COR-L47 (cell line): ENCODE measurements at places on chromosomes 4 and X.

DNA sequence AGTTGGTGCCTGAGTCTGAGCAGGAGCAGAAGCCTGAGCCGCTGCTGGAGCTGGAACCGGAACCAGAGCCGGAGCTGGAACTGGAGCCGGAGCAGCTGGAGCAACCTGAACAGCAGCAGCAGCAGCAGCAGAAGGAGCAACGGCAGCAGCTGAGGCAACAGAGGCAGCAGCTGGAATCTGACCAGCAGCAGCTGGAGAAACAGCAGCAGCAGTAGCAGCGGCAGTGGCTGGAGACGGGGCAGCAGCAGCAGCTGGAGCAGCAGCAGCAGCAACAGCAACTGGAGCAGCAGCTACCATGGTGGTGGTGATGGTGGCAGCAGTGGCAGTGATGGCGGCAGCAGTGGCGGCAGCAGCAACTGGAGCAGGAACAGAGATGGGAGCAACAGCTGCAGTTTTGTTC lies 61.5 kb downstream of the AMOT start:
- no peak for DNase-seq

- DNase-seq = no peak
These were observed 55.1 kb downstream of the CLCN5 start for GRCh38 chrX:49977319-49978090.

- DNase-seq = no peak
These were observed 92.3 kb upstream of the LCORL start for GRCh38 chr4:18113710-18114331.

DNA sequence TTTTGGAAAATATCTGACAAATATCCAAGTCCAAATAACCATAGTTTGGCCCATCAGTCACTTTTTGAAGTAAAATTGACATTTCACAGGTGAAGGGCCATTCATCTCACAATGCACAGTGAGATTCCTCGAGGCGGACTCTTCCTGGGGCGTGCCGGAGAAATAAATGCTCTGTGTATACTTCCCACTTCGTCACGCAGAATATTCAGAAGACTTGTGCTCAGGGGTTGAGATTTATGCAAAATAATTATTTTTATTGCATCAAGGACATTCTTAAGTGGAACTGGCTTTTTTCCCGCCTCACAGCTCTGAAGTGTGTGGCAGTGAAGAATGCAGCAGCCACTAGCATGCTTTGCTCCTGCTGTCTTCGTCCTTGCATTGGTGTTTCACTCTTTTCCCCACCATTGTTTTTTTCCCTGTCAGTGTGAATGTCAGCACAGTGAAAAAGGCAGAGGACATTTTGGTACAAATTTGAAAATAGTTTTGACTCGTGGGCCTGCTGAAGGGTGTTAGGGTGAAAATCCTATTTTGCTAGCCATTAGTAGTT lies 70.6 kb downstream of the FAM193A start:
- no peak for DNase-seq

GRCh38 chr4:87530229-87530628 lies 1.1 kb upstream of the SPARCL1 start:
- no peak for DNase-seq

- no peak for DNase-seq
These were observed 17.6 kb downstream of the SLC2A9 start for GRCh38 chr4:10003666-10004065.

- no peak for DNase-seq
These were observed 22.2 kb downstream of the C4orf50 start for GRCh38 chr4:5995901-5996623.

DNA sequence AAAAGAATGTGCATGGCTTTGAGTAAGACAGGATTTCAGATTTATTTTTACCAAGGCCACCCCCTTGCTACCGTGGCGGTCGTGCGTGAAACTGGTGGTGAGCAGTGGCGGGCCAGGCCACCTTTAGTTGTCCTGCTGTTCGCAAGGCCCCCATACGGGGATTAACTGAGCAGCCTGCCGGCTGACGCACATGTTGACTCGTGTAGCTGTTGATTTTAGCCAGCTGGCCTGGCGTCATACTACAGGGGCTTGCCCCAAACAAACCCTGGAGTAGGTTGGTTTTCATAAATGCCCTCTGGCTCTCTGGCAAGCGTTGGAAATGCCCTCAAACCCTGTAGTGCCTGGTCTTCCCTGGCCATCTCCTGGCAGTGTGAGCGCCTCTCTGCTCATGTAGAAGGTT lies 28.4 kb downstream of the WFS1 start:
- DNase-seq = no peak

GRCh38 chr4:57418133-57418532 lies 307.9 kb upstream of the IGFBP7 start:
- no peak for DNase-seq

GRCh38 chr4:6581566-6582121 lies 6.7 kb downstream of the MAN2B2 start:
- DNase-seq = no peak

- DNase-seq = no peak
These were observed 5.0 kb downstream of the AWAT2 start for GRCh38 chrX:70044541-70045245.

- no peak for DNase-seq
These were observed 165.7 kb downstream of the RAPGEF2 start for GRCh38 chr4:159268607-159269006.

DNA sequence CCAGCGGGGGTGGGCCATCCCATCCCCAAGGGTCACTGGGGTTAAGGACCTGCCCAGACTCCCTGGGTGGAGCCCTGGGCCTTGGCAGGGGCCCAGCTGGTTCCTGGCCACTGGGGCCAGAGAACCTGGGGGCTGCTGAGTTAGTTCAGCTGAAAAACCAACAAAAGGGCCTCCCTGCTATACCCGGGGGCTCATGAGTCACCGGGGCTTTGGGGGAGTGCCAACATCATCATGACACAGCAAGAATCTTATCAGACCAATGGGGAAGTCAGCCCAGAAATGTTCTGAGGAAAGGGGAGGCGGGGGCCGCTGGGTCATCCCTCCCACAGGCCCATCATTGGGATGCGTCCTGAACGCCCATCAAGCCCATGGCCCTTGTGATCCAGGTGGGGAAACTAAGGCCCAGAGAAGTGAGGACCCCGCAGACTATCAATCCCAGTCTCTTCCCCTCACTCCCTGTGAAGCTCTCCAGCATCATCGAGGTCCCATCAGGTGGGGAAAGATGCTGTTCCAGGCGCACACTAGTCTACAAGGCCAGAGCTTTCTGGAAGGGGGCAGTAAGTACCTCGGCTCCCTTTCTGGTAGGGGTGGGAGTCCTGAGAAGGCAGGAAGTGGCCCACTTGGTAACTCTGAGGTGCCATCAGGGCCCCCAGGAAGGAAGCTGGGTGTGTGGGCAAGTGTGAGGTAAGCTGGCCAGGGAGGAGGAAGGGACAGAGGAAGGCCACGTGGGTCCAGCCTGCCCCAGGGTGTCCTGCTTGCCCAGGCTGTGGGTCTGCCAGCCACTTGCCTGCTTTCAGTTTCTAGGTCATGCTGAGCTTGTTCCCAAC lies 4.5 kb downstream of the G6PD start:
- no peak for DNase-seq

DNA sequence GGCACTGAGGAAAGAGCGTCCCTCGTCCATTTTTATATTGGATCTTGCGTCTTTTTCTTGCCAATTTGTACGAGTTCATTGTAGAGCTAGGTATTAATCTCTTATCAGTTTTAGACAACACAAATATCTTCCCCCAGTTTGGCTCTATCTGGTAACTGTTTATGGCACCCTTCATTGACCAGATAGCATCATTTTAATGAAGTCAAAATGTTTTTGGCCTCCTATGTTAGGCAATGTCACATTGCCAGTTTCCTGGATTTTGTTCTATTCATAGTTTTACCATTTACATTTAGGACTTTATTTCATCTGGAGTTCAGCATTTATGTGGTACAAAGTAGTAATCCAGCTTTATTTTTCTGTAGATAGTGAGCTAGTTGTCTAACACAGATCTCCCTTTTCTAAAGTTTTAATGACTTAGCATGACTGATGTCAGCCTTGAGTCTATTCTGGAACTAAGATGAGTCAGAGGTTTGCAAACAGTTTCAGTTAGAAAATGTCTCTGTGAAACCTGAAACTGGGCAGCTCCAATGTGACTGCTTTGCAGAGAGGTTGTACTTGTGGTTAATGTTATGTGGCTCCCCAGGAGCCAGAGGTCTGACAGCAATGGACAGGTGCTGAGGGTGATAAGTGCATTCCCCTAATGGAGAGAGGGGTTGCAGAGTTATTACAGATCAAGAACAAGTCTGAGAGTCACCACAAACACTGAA lies 5.3 kb upstream of the STBD1 start:
- DNase-seq = no peak

DNA sequence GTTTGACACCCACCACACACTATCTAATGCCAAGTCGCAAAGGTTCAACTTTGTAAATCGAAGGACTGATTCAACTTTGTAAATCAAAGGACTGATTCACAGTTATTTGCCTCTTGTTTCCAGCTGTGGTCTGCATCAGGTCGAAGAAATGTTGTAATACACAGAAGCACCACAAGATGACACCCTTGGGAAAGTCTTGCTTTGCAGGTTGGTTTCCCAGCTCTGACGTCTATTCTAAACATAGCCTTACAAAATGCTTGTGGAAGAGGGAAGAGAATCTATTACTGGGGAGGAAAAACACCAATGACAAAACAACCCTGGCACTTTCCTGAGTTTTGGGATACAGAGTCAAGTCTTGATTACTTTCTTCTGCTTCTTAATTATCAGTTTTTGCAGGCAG lies 35.3 kb downstream of the SUPT20HL1 start:
- DNase-seq = peak; percentile 37

- DNase-seq = no peak
These were observed 307.6 kb downstream of the LDB2 start for GRCh38 chr4:16590797-16591196.

DNA sequence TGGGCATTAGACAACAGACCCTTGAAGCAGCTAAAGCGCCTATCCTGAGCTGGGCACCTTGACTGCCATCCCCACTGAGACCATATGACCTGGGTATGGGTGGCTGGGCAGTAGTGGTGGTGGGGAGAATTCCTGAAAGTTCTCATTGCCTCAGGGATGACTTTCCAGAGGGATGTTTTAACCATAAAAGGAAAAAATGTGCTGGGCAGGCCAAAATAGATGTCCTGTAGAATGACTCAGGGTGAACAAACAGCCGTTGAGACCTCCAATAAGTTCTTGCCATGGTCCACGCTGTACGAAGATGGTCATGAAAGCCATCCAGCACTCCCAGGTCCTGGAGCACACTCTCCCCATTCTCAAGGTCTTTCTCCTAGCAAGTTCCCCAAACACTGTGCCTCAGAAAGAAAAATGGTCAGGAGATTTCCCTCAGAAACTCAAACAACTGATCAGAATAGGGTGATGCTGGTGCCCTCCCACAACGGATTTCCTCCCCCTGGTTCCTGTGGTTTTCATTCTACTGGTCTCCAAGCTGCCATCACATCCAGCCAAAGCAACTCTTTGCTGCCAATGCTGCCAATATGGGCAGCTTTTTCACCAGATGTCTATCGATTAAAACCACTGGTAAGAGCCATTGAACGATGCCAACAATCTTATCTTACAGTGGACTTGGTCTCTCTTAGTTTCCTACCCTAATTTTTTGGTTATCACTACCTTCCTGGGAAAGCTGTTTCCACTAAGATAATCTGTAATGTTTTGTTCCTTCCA lies 11.2 kb downstream of the CDKN2AIP start:
- no peak for DNase-seq

DNA sequence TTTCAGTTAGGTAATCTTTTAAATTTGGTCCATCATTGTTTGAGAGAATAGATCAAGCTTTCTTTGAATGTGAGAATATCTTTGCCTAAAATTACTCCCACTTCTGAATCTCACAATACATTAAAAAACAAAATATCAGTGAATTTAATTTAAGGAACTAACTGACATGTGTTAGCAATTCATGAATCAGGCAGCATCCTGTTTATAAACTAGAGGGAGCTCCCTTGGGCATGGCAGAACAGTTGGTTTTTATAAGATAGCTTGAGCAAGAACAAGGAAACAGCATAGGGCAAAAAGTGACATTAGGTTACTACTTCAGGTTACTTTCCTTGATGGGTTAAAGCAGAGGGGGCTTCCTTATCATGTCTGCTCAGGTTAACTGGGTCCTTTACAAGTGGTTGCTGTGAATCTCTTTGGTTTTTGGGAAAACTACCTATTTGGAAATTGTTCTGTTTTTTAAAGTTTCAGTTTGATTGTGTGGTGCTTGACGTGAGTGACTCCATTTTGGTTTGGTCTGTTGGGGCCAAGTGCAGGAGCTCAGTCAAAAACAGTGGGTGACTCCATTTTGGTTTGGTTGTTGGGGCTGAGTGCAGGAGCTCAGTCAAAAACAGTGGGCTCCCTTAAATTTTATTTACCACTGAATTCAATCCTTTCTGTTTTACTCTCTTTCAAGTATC lies 68.0 kb downstream of the PPEF2 start:
- DNase-seq = no peak

DNA sequence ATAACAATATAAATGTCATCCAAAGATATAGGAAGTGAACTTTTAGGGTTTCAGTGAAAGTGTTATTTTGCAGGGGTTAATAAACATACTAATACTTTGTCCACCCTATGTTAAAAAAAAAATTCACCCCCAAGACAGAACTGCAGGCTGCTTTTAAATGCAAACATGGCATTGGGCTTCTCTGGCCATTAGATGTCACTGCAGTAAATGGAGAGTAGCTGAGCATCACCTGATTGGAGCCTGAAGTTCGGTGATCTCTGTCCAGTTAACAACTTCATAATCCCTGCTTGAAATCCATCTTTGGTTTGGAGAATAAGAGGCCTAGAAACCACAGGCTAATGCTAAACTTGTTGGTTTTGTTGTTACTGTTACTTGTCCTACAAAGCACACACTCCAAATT lies 18.7 kb downstream of the SLC25A43 start:
- no peak for DNase-seq

- DNase-seq = no peak
These were observed 3.8 kb downstream of the ASMT start for GRCh38 chrX:1618689-1619088.

DNA sequence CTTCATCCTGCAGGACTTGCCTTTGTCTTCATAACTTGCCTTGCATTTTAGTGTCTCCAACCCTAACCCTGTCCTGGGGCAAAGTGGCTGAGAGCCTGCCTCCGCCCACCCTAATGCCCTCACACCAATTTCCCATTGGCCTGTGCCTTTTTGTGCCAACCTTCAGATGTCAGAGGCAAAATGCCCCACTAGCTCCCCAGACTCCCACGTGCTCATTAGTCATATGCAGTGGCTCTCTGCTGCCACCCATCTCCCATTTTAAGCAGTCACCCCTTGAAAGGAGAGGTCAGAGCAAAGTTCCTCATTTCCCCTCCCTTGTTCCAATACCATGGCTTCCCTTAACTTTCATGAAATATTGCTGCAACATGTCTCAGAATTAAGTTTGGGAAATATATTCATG lies 74.8 kb upstream of the PASD1 start:
- peak; percentile 13 for DNase-seq

DNA sequence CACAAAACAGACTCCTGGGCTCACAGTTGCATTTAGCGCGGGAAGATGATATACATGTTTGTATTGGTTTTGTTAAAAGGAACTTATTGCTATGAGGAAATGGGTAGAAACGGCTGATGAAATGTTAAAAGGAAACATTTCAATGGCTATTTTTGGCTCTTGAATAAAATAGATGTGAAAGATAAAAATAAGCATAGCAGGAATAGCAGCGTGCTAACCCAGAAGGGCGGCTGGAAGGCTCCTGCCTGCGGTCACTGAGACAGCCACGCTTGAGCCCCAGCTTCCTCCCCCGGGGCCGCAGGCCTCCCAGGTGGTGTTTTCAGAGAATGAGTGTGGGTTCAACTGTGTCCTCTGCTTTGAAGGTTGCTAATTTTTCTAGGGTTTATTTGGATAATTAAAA lies 35.0 kb upstream of the CLCN4 start:
- no peak for DNase-seq
